ENCODE measurements at places on chromosomes 7 and 10. TPM values are rescaled to one million over a fixed set of nuclear protein-coding genes. Genes with fewer than 3 reads are reported as not detected.

- peak overlapping the region; percentile 95 for H3K4me3 ChIP-seq
- H3K4me1 ChIP-seq: peaks cover 15% of the 10 kb centered on the region
- H3K27me3 ChIP-seq: no peaks in the 10 kb centered on the region
- H3K27ac ChIP-seq: peak overlapping the region; percentile 86
- H3K36me3 ChIP-seq: peaks cover 25% of the 10 kb centered on the region
- DNase-seq: no peak
These were observed 631 bp upstream of the PRKRIP1 start for GRCh38 chr7:102395592-102395872.

GRCh38 chr7:127959770-127960169 is 71.5 kb downstream of the LRRC4 start:
- H3K36me3 ChIP-seq: no peaks in the 10 kb centered on the region
- no peak for DNase-seq
- no peak overlapping the region for H3K4me3 ChIP-seq
- no peak overlapping the region for H3K27ac ChIP-seq
- H3K4me1 ChIP-seq: no peaks in the 10 kb centered on the region

CALHM3 gene
- not detected for total RNA-seq

DNA sequence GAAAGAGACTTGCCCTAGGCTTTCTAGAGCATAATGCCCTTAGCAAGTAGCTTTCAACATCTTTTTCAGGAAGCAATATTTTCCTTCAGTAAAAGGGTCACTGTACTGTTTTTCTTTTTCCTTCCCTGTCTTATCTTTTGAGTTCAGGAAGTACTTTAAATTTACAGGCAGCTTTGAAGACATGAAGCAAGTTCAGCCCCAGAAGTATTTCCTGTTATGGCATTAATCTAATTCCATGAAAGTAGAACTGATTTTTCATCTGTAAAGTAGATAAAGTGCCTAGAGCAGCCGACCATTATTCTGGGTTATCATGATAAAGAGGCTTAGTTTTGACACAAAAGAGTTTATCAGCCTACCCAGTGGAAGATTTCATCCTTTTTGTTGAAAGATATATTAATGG is 288.2 kb downstream of the ADK start:
- H3K27me3 ChIP-seq: no peaks in the 10 kb centered on the region
- no peak overlapping the region for H3K4me3 ChIP-seq
- no peak for DNase-seq

SPAM1 gene
- total RNA-seq: not detected

NUTM2D gene
- 4.2 TPM for total RNA-seq

CNPY1 gene
- not detected for total RNA-seq

- no peak for DNase-seq
- no peaks in the 10 kb centered on the region for H3K36me3 ChIP-seq
- H3K4me1 ChIP-seq: no peaks in the 10 kb centered on the region
- no peaks in the 10 kb centered on the region for H3K27me3 ChIP-seq
These were observed 106.6 kb downstream of the POU6F2 start for GRCh38 chr7:39084349-39084748.

DNA sequence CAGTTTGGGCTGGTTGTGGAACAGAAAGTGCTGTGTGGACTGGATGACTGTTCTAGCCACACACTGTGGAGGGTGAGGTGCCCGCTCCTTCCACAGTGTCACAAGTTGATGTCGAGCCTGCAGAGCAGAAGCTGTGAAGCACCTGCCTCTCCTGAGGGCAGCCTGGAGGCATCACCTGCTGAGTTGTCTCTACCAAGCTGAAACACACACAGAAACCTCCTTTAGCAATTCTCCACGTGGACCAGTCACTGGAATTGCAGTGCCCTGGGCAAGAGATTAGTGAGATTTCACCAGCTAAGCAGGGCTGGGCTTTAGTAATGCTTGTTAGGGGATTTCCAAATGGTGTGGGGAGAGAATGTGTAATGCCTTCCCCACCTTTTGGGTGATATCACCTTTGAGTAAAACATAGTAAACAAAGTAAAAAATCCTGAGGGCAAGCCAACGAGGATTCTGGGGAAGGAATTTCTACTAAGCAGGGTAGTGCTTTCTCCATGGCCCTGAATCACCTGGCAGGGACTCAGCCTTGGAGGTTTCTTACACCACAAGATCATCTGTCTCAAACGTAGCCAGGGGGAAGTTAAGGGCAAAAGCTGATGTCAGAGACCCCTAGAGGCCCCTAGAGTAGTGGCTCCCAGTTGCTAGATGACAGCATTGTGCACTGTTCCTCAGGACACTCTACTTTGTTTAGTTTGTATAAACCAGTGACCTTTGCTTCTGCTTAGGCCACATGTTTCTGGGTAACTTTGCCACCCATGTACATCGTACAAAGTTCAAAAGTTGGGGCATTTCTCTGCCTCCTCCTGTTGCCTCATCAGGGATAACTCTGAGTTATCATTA is 233.1 kb upstream of the IGFBP3 start:
- no peak for DNase-seq
- H3K4me1 ChIP-seq: no peaks in the 10 kb centered on the region
- no peak overlapping the region for H3K4me3 ChIP-seq
- no peaks in the 10 kb centered on the region for H3K27me3 ChIP-seq

DNA sequence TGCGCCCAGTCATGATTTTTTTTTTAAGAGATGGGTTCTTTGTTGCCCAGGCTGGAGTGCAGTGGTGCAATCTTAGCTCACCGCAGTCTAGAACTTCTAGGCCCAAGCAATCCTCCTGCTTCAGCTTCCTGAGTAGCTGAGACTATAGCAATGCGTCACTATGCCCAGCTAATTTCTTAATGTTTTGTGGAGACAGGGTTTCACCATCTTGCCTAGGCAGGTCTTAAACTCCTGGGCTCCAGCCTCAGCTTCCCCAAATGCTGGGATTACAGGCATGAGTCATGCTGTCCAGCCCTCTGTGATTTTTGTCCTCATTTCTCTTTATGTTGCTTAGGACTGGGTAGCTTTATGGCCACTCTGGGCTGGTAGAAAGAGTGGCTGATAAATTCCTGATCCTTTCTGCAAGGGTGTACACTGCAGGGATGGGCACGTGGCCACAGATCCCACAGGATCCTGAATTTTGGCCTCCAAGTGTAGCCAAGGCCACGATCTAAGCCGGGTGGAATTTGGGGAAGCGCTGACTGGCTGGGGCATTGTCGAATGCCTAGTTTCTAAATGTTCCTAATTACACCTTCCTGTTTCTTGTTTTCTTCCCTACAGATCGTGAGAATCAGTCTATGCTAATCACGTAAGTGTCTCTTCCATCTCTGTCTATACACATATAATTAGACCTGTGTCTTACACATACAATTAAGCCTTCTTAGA is 24.1 kb upstream of the MYH16 start:
- H3K4me3 ChIP-seq: no peak overlapping the region
- no peaks in the 10 kb centered on the region for H3K4me1 ChIP-seq
- H3K27me3 ChIP-seq: no peaks in the 10 kb centered on the region
- no peak overlapping the region for H3K27ac ChIP-seq
- no peaks in the 10 kb centered on the region for H3K36me3 ChIP-seq

- H3K36me3 ChIP-seq: no peaks in the 10 kb centered on the region
- no peaks in the 10 kb centered on the region for H3K27me3 ChIP-seq
- H3K4me3 ChIP-seq: no peak overlapping the region
- H3K4me1 ChIP-seq: no peaks in the 10 kb centered on the region
- H3K27ac ChIP-seq: no peak overlapping the region
These were observed 141.3 kb downstream of the CFTR start for GRCh38 chr7:117621075-117621618.

C7orf33 gene
- not detected for total RNA-seq

DNA sequence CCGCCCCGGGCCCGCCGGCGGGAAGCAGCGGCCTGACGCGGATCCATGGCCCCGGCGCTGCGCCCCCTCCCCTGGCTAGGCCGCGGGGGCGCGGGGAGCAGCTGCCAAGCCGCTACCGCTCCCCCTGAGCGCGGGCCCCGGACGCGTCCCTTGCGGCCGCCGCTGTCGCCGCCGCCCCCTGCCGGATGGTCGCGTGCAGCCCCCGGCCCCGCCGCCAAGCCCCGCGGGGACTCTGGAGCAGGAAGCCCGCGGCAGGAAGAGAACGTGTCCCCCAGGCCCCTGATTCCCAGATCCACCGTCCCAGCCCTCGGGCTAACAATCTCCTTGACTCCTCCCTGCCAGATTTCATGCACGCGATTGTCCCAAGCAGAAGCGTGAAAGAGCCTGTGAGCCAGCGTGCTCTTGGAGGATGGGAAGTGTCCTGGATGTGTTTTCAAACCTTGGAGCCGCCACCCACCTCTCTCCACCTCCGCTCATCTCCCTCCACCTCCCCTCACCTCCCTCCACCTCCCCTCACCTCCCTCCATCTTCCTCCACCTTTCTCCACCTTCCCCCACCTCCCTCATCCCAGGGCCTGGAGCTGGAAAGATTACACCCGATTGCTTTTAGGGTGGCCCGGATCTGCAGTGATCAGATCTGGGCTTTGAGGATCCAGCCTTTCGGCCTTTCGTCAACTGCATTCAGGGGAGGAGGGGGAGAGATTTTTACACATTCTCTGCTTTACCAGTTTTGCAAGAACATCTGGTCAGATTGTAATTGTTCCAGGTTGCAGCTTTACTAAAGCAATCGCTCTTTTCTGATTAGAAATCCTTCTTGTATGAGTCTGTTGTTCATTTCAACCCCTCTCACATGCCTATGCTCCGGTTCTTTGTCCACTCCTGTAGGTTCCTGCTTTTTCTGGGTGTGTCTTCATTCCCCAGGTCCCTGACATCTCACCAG is 570 bp upstream of the PRTFDC1 start:
- peak overlapping the region; percentile 68 for H3K4me3 ChIP-seq
- peaks cover 15% of the 10 kb centered on the region for H3K27me3 ChIP-seq
- no peaks in the 10 kb centered on the region for H3K36me3 ChIP-seq
- peaks cover 7% of the 10 kb centered on the region for H3K4me1 ChIP-seq

- no peak overlapping the region for H3K27ac ChIP-seq
- no peak overlapping the region for H3K4me3 ChIP-seq
- H3K27me3 ChIP-seq: no peaks in the 10 kb centered on the region
- DNase-seq: no peak
These were observed 754.6 kb downstream of the AUTS2 start for GRCh38 chr7:70352906-70353305.

LRIT1 gene
- total RNA-seq: not detected

KAZALD1 gene
- total RNA-seq: 0.51 TPM

OR2A5 gene
- total RNA-seq: not detected

DNA sequence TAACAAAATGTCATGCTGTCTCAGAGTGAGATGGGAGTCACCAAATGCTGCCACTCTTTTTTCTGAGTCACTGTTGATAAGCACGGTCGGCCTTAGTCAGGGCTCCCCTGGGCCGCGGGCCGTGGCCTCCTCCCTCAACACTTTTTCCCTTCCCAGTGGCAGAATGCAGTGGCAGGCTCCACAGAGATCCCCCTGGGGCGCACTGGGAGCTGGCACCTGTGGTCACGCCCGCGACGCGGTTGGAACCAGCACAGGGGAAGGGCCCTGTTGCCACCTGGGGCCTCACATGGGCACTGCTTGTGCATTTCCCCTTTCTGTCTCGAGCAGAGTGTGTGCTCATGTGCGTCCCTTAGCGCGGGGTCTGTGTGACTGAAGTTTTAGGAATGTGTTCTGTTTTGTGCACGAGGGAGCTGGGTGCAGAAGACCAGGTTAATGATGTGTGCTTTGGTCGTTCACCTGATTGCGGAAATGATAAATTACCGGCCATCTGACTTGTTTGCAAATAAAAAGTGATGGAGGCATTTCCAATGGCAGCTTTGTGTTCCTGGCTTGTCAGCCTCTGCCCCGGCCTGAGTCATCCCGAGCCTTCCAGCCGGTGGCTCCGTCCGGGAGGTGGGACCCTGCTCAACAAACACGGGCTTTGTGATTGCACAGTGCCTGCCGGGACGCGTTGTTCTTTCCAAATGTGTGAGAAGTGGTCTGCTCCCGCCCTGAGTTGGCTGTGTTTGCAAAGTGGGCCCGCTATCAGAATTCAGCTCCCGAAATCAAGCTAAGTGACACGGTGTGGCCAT is 100.7 kb downstream of the NKX6-2 start:
- peak; percentile 58 for DNase-seq
- H3K4me3 ChIP-seq: no peak overlapping the region
- H3K4me1 ChIP-seq: peaks cover 16% of the 10 kb centered on the region
- no peaks in the 10 kb centered on the region for H3K27me3 ChIP-seq
- H3K36me3 ChIP-seq: no peaks in the 10 kb centered on the region

UBN2 gene
- total RNA-seq: 33.4 TPM

NEUROG3 gene
- total RNA-seq: not detected

DNA sequence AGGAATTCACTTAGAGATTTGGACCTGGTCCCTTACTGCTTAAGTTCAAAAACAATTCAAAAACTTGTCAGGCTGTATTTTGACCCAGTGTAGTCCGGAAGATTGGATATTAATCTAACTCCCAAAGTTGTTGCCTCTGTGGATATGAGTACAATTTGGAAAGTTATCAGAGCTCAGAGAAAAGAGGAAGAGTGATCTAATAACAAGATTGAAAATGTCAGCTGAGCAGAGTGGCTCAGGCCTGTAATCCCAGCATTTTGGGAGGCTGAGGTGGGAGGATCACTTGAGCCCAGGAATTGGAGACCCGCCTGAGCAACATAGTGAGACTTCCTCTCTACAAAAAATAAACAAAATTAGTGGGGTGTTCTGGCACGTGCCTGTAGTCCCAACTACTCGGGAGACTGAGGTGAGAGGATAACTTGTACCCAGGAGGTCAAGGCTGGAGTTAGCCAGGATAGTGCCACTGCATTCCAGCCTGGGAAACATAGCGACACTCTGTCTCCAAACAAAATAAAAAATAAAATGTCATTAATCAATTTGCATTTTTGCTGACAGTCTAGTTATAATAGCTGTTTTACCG is 3.2 kb upstream of the ASCC1 start:
- H3K27me3 ChIP-seq: no peaks in the 10 kb centered on the region
- DNase-seq: peak; percentile 28
- H3K27ac ChIP-seq: peak overlapping the region; percentile 60
- peaks cover 56% of the 10 kb centered on the region for H3K4me1 ChIP-seq

DNA sequence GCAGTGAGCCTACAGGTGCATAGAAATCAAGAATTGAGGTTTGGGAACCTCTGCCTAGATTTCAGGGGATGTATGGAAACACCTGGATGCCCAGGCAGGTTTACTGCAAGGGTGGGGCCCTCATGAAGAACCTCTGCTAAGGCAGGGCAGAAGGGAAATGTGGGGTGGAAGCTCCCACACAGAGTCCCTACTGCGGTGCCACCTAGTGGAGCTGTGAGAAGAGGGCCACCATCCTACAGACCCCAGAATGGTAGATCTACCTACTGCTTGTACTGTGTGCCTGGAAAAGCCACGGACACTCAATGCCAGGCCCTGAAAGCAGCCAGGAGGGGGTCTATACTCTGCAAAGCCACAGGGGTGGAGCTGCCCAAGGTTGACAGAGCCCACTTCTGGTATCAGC is 533.5 kb downstream of the GPAM start:
- H3K4me1 ChIP-seq: no peaks in the 10 kb centered on the region
- no peak for DNase-seq
- no peak overlapping the region for H3K4me3 ChIP-seq
- no peak overlapping the region for H3K27ac ChIP-seq
- no peaks in the 10 kb centered on the region for H3K27me3 ChIP-seq
- no peaks in the 10 kb centered on the region for H3K36me3 ChIP-seq

DNA sequence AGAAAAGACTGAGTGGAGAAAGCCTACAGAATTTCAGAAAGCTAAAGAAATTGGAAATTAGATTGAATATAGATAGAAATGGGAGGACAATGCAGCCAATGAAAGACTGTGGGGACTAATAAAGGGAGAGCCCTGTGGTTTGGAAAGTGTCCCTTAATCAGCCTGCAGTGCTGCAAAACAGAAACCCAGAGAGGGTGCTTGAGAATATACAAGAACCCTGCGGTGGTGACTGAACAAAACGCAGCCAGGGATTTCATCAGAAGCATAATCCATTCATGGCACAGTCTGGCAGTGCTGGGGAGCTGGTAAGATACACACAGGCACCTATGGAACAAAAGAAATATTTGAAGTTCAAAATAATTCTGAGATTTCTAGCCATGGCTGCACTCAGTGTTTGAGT is 19.1 kb downstream of the CEP41 start:
- H3K27me3 ChIP-seq: no peaks in the 10 kb centered on the region
- H3K4me3 ChIP-seq: no peak overlapping the region
- no peaks in the 10 kb centered on the region for H3K36me3 ChIP-seq
